ENCODE measurements at places on chromosomes 5 and 9.
A peak's percentile ranks its signal among the peaks of the same experiment; 100 is the strongest.

DNA sequence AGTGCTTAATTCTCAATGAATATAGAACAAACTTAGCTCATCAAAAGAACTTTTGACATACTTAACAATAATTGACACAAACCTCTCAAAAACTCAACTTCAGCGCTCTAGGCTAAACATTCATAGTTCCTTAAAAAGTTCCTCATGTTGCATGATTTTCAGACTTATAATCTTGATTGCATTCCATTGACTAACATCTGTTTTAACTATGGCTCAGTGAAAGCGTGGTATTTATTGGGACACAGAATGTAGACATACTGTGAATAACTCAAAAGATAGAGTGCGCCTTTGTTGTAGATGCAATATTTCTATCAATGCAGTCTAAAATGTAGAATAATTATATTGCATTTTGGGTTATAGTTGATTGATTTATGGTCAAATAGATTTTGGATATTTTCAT, 227.1 kb upstream of the HAPLN1 start:
- no peak for DNase-seq

DNA sequence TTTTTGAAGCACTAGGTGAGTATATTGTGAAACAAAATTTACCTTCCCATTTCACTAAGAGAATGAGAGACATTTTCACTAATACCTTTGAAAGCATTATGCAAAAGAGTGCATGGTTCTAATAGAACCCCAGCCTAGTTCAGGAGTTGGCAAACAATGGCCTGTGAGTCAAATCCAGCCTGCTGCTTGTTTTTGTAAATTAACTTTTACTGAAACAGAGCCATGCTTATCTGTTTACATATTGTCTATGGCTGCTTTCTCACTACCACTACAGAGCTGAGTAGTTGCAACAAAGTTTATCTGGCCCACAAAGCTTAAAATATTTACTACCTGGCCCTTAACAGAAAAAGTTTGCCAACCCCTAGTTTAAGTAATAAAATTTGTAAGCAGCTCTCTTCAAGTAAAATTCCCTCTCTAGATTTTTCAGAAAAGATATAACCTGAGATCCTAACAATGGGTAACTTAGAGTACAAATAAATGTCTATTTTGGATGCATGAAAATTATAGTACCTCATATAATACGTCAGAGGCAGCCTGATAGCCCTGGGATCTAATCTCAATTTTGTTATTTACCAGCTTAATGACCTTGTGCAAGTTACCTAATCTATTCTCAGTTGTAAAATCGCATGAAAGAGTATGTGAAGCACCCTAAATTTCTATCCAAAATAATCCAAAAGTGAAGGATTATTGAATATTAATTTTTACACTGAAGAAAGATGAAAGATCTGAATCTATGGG, 50.7 kb upstream of the ARL15 start:
- no peak for DNase-seq

DNA sequence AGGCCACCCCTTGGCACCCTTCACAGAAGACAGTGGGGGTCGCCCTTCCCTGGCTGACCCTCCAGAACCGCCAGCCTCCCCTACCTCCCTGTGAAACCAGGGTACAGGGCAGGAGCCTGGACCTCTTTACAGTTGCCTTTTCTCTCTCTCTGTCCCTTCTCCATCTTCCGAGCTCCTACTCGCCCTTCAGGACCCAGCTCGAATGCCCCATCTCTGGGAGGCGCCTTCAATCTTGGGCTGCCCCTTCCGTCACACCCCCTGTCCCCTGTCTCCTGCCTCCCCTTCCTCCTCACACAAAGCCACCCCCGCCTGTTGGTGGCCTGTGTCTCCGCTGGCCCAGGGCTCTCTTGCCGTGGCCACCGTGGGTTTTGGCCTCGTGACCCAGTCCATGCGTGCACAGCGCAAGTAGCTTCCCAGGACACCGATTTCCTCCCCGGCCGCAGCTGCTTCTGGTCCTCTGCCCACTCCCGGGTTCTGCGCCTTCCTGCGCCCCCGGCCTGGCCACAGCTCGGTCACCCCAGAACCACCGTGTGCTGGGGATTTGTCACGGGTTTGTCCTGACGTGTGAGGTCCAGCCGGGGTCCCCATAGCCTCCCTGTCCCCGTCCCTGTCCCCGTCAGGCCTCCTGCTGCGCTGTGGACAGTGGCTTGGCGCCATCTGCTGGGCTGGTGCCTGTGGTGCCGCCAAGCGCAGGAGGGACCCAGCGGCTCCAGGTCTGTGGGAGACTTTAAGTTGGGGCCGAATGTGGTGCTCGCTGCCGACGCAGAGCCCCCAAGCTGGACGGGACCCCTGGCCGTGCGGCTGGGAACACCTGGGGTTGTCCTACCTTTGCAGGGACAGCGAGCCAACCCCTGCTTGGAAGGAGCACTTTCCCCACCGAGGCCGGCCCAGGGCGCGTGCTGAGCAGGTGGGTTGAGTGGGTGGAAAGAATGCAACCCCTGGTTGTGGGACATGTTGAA, 4.0 kb upstream of the TMEM250 start:
- peak; percentile 42 for DNase-seq

DNA sequence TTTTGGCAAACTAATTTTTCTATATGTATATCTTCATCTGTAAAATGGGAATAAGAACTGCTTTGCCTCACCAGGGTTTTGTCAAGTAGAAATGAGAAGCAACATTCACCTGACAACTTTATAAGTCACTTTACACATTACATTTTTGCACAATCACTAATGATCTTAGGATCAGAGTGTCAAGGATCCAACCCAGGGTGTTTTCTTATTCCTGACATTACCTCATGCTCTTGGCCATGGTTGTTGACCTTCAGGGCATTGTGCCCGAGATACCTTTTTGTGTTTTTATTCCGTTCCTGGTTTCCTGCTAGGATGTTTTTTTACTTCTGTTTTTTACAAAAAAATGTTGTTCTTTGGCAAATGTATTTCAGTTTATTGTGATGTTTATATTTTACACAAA, 22.2 kb upstream of the RASA1 start:
- DNase-seq: no peak

- no peak for DNase-seq
Observed at GRCh38 chr5:115460472-115460871, 84.1 kb downstream of the FEM1C start.

DNA sequence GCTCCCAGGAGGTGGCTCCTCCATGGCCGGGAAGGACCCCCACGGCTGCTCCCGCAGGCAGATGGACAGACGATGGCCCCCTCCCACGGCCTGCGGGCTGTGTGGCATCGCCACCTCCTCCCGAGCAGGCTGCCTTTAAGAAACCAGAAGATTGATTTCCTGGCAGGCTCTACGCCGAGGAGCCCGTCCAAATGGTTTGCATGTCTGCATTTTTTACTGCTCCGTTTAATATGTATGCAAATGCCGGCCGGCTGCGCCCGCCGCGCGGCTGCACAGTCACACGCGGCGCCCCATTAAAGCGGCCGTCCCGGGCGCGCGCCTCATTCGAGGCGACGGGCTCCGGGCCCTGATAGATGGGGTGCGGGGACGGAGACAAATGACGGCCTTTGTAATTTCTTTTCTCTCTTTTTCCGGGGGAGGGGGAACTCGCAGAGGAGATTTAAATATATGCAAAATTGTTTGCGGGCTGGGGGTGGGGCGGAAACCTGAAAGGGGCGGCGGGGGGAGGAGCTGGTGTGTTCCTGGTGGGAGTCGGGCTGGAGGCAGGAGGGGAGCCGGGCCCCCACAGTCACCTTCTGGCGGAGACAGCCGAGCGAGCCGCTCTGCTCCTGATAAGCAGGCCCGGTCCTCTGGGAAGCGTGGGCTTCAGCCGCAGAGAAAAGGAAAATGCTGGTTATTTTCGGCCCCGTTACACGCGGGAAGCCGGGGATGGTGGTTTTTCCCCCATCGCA, 158.7 kb upstream of the IER5L start:
- DNase-seq: no peak

DNA sequence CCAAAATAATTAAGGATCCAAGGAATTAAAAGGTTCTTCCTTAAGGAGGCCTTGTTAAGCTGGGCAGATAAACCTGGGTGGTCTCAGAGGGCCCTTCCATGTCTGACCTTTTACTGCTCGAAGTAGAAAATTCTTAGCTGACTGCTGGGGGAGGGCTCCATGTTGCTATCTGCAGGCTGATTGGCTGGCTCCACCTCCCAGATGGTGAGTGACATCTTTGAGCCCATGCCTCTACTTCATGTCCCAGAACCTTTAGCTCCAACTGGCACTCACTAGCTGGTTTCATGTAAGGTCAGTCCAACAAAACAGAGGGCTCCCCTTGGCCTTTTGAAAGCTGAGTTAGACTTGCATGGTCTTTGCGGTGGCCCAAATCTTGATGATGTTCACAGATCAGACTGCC, 188.2 kb downstream of the PAX5 start:
- no peak for DNase-seq

- no peak for DNase-seq
Observed at GRCh38 chr9:18718932-18719331, 245.0 kb downstream of the ADAMTSL1 start.

GRCh38 chr9:19999491-20000057, 210.7 kb upstream of the SLC24A2 start:
- no peak for DNase-seq

DNA sequence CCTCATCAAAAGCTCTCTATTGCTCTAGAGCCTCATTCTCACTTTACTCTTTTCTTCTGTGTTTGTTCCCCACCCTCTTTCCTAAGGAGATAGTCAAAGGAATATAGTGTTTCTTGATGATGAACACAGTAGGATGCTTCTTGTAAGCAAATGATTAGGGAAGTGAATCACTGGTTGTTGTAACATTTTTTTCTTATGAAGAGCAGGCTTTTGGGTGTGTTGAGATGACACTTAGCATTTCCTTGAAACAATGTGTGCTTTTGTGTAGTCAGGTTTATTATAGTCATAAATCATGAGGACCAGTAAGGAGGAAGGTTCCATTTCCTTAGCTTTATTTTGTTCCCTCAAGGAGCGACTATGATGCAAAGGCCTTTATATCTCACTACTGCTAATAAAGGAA, 1991.3 kb upstream of the C9orf72 start:
- no peak for DNase-seq

DNA sequence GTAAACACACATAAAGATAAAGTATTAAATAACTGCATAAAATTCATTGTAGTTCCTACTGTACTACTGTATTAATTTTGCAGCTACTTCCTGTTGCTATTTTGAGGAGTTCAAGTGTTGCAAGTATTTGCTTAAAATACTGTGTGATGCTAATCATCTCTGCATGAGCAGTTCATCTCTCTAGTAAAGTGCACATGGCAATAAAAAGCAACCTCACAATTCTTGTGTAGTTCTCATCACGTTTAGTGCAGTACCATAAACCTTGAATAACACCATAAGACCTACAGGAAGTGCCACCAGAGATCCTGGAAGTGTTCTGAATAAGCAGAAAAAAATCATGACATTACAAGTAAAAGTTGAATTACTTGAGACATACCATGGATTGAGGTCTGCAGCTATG, 34.6 kb downstream of the CPLANE1 start:
- no peak for DNase-seq

- no peak for DNase-seq
Observed at GRCh38 chr5:10563110-10563944, 543 bp upstream of the ANKRD33B start.

DNA sequence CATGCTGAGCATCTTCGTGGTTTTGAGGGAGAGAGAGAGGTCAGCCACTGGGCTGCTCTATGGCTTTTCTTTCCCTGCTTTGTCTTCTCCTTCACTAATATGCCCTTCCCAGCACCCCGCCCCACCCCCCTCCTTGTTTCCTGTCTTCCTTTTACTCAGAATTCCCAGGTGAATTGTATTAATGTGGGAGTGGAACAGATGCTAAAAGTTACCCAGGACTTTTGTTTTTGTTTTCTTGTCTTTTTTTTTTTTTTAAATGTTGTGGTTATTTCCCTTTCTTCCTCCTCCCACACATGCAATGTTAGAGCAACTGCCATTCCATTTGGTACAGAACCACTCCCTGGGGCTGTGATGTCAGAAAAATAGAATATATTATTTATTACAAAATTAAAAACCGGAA, 442.7 kb upstream of the CD180 start:
- DNase-seq: no peak

GRCh38 chr5:68924481-68925145, 169.2 kb upstream of the SLC30A5 start:
- DNase-seq: no peak

GRCh38 chr5:43251754-43252153, 59.7 kb downstream of the NIM1K start:
- DNase-seq: no peak

GRCh38 chr5:173804579-173804978, 83.6 kb upstream of the CPEB4 start:
- no peak for DNase-seq

GRCh38 chr9:133102190-133103021, 18.6 kb downstream of the RALGDS start:
- DNase-seq: no peak

- no peak for DNase-seq
Observed at GRCh38 chr5:172002840-172003512, 3.5 kb downstream of the FBXW11 start.

- no peak for DNase-seq
Observed at GRCh38 chr5:170628028-170628427, 124.2 kb downstream of the KCNIP1 start.

GRCh38 chr5:107937651-107938355, 267.1 kb upstream of the EFNA5 start:
- no peak for DNase-seq

DNA sequence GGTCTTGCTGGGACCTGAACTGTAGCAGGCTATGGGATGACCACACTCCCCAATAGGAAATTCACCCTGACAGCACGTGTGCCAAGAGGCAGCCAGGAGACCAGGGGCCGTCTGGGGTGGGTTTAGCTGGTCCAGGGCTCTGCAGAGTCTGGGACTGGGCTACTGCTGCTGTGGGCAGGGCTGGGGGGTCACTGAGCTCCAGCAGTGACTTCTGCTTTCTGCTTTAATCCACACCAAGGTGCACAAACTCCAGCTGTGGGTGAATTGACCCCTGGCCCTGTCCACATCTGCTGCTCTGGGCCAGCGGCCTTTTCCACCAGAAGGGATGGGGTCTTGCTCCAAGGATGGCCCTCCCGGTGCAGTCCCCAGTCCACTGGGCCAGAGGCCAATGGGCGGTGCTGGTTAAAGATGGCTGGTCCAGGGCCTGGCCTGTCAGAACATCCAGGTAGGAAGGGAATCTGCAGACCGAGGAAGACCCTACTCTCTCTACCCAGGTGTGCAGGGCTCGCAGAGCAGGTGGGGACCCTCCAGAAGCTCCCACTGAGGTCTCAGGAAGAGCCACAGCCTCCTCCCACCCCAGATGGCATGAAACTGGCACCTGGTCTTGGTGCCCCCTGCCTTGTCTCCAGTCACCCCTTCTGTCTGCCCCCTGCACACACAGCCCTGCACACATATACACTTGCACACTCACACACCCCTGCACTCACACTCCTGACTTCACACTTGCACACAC, 28.0 kb downstream of the GLT6D1 start:
- no peak for DNase-seq

DNA sequence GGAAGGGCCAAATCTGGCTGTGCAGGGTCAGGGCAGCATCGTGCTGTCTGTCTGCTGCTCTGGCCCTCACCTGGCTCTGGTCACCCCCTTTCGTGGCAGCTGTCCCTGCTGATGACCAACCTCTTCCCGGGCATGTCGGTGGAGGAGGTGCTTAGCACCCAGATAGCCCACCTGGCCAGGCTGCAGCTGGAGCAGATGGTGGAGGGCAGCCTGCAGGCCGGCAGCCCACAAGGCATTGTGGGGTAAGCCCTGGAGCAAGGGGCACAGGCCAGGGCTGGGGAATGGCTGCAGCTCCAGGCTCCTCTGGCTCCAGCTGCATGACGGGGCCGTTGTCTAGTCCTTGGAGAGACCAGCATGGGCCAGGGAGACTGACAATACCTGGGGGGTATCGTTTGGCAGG, 8.2 kb downstream of the TOR2A start:
- no peak for DNase-seq

GRCh38 chr5:120677481-120677880, 213.4 kb downstream of the PRR16 start:
- DNase-seq: no peak

All from activated CD8-positive, alpha-beta memory T cell treated with anti-CD3 and anti-CD28 coated beads for 1 hour (primary cell).